Activated CD8-positive, alpha-beta memory T cell treated with anti-CD3 and anti-CD28 coated beads, Interleukin-2, amount 50 U/mL, for 4 hours (primary cell): ENCODE measurements at places on chromosomes 2 and 18.

DNA sequence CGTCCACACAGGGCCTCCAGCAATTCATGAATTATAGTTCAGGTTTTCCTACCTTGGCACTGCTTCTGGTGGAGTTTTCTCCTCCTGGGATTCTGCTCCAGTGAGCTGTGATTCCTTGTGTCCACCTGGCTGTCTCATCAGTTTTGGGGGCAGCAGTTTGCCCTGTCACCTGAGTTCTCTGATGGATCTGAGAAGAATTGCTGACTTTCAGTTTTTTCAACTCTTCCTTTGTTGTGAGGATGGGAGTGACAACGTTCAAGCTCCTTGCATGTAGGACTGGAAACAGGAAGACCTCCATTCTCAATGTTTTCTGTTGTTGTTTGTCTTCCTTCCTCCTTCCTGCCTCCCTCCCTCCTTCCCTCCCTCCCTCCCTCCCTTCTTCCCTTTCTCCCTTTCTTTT lies 359.0 kb downstream of the TSN start:
- no peak for DNase-seq

- no peak for DNase-seq
Measured at GRCh38 chr2:202152104-202152715, 79.2 kb downstream of the KIAA2012 start.

DNA sequence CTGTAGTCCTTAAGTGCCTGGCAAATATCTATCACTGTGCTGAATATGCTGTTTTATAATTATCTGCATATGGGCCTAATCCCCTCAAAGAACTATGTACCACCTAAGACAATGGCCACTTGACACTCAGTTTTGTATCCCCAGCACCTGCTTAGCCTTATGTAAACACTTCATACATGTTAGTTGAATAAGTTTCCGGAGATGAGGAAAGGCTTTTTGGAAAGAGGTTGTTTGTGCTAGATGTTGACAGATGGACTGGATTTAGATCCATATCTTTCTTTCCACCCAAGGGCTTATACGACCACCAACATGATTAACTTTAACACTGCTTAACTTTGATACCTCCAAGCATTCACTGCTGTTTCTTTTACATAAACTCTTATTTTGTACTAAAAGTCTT lies 63.3 kb downstream of the FAM228A start:
- no peak for DNase-seq

- no peak for DNase-seq
Measured at GRCh38 chr2:231318436-231318835, 77.1 kb upstream of the B3GNT7 start.

DNA sequence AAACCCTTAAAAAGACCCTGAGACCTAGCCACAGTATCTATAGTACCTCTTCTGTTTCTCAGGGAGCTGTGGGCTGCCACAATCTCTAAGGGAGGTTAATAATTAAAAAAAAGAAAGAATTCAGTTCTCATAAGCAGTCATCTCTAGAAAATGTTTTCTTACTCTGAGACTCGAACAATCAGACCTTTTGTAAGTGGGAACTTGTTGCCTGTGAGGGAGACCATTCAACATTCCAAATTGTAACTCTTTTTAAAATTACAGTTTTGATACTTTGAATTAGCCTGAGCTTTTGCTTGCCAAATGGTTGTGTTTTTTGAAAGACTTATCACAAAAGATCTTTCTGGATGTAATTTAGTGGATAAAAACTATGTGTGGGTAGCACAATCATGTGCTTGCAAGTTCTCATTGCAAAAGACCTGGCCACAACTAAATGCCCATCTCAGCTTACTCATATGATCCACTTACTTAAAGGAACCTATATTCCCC lies 33.3 kb downstream of the IL1R2 start:
- DNase-seq, result no peak

DNA sequence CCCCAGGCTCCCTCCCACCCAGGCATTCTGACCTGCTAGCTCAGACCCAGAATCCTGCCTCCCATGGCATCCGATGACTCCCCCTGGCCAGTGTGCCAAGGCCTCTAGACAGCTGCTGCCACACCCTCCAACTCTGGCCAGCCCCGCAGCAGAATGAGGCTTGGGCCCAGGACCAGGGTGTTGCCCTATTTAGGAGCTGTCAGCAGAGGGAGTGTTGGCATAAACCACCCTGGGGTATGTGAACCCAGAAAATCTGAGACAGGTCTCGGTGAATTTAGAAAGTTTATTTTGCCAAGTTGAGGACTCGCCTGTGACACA lies 134.3 kb downstream of the KLHL29 start:
- no peak for DNase-seq

- DNase-seq, result no peak
Measured at GRCh38 chr2:191635333-191636234, 42.4 kb upstream of the NABP1 start.

GRCh38 chr18:56286775-56287325 lies 351.5 kb downstream of the TXNL1 start:
- no peak for DNase-seq
